Retina (tissue), 1 donor: ENCODE measurements at places on chromosomes 7 and 10.
A peak's percentile ranks its signal among the peaks of the same experiment; 100 is the strongest.

DNA sequence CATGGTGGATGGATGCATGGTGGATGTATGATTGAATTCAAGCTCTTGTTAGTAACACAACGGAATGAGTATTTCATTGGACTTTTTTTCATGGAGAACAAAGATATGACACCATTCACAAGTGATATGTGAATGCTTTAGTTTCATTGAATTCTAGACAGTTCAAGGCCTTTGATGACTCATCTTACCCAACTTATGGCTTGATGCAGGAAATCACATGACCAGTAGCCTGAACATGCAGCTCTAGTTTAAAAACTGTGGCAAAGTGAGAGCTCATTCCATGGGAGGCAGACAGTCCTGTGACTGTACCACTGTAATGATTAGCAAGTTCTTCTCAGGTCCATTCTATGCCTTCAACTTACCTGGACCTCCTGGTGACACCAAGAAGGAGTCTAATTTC, 1239.3 kb downstream of the TYW1 start:
- no peak for DNase-seq

DNA sequence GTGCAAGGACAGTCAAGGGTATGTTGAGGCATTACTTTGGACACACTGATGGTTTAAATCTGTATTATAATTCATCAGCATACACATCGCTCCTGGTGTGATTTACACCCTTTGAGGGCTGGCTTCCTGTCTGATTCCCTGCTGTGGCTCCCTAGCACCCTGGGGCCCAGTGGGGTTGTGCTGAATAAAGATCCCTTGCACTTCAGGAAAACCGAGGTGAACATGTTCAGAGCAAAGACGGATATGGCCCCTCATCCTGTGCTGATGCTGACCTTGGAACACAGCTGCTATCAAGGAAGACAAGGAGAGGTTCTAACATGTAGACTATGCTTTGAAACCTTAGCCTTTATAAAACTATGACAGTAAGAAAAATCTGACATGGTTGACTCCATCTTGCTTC, 84.6 kb upstream of the UNC5B start:
- DNase-seq: no peak

DNA sequence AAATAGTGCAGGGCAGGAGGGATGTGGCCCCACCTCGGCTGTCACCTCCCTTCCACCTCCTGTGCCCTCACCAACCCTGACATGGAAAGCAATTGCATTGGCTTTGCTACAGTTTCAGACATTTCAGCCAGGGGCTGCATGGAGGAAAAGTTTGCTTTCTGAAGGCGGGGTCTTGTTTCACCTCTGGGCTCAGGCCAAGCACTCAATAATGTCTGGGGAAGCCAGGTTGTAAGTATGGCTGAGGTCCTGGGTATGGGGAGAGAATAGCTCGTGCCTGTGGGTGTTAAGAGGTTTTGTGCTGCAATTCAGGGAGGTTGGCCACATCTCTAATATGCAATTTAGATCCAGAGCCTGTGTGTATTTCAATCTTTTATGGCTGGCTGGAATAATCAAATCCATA, 238.4 kb upstream of the MKI67 start:
- no peak for DNase-seq

GRCh38 chr7:2936301-2936700, 92.2 kb upstream of the GNA12 start:
- no peak for DNase-seq

DNA sequence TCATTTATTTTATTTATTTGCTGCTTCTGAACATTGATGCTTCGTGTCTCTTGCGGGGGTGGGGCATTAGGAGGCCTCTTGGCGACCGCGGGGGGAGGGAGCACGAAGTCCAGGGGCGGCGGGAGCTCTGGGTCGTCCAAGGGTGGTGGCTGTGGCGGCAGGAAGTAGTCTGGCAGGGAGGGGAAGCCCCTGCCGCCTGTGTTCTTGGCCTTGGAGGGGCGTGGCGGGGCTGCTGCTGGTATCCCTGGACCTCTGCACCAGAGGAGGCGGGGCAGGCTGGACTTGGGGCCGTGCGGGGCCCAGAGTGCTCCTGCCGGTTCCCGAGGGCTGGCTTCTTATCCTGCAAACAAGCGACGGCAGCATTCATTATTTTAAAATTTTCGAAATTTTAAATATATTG, 70.5 kb upstream of the ABI1 start:
- peak; percentile 33 for DNase-seq

GRCh38 chr10:34523017-34523767, 291.9 kb downstream of the PARD3 start:
- DNase-seq: no peak

GRCh38 chr10:91909117-91909677, at the start of gene FGFBP3:
TSS of gene FGFBP3 (minus strand) at chr10:91909486. CDS start at chr10:91908969, 517 bp downstream.
- DNase-seq: peak; percentile 82
